Fibroblast of skin of right quadriceps (primary cell): ENCODE measurements at places on chromosomes 16 and 17.

- no peak for DNase-seq
Observed at GRCh38 chr16:90078579-90078895, 1.4 kb upstream of the PRDM7 start.

DNA sequence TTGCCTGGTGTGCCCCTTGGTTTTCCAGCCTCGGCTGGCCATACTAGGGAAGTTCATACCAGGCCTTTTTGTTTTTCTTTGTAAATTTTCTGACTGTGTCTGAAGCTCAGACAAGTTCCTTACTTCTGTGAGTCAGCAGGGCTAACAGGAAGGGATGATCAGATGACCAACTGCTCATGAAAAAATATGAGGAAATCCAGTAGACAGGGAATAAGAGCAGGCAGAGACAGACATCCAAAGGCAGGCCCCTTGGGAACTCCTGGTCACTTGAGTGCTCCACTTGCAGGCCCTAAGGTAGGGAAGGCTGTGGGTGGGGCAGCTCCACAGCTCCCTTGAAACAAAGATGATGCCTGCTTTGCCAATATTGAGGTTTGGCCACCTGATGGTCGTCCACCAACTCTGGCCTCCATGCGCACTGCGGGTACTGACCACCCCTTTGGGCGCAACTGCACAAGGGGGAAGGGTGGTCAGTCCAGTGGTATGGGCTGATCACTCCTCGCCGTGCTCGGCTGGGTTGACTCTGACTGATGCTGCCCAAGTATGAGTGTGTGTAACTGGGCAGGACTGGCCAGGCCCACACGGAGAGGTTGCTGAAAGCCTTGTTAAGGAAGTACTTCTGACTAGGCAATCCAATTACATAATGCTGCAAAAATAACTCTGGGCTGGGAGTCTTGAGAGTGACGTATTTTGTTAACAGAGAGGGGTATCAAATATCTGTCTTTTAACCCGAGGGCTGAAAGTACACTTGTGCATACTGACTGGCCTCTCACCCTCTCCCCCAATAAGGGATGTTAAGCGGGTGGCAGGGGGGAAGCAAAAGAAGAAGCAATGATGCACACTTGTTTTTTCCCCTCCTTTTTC, 20.8 kb upstream of the ZFHX3 start:
- DNase-seq, result peak; percentile 87

DNA sequence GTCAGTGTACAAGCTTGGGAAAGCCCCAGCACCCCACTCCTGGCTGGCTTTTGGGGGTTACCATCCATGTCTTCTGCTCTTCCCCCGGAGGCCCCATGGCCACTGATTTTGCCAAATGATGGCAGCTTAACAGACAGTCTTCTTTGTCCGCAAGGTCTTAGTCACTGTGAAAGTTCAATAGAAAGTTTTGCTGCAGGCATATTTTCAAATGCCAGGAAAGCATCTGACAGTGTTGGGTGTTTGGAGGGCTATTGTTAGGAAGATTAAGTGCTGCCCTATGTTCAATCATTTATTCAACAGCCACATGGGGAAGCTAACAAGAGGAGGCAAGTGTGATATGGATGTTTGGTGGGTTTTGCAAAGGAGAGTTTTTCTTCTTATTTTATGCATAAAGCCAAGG, 122.4 kb downstream of the TOX3 start:
- no peak for DNase-seq

GRCh38 chr17:45146166-45146565, 2.1 kb upstream of the HEXIM1 start:
- DNase-seq, result no peak

DNA sequence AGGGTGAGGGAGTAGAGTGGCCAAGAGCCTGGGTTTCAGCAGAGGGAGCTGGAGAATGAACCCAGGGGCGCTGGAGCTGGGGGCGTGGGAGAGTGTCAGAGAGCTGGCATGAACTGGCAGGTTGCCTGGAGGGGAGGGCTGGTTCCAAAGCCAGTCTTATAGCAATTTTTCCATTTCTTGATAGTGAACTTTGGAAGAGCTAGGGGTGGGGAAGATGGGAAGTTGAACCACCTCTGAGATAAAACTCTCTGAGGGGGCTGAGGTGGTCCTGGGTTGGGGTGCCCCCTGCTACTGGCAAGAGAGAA, 36.9 kb downstream of the ADGRG5 start:
- no peak for DNase-seq

DNA sequence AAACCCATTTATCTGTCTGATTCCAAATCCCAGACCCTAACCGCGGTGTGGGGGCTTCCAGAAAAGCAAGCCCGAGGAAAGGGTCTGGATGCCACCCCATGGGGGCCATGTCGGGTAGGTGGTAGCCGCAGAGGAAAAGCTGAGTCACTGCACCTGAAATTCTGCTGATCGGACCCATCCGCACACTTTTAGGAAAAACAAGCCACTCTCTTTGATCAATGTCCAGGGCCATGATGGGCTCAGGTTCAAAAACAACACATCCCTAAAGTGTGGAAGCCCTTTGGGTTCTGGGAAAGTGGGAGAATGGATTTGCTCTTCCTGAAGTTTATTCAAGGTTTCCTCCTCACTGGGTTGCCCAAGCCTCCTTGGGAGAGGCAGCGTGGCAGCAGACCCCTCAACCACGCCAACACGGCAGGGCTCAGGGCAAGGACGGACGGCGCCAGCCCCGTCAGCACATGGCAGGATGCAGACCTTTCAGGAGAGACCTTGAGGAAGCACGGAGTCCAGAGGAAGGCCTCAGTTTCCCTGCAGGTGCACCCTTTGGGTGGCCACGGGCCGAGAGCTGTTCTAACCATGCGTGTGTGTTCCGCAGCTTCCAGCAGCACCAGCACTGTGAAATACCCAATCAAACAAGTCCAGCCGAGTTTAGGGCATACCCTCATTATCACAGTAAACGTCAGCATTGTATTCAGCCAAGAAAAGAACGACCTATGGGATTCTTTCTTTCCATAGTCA, 367.0 kb downstream of the FOXL1 start:
- no peak for DNase-seq

- DNase-seq, result peak; percentile 21
Observed at GRCh38 chr17:36722121-36722902, 120.9 kb downstream of the MRM1 start.

GRCh38 chr17:69692171-69692570, 277.7 kb downstream of the MAP2K6 start:
- no peak for DNase-seq

GRCh38 chr16:51968749-51969148, 578.2 kb downstream of the TOX3 start:
- peak; percentile 15 for DNase-seq

- no peak for DNase-seq
Observed at GRCh38 chr17:82257473-82257872, 16.0 kb downstream of the CSNK1D start.

- DNase-seq, result no peak
Observed at GRCh38 chr16:5551909-5552308, 454.3 kb upstream of the EEF2KMT start.

DNA sequence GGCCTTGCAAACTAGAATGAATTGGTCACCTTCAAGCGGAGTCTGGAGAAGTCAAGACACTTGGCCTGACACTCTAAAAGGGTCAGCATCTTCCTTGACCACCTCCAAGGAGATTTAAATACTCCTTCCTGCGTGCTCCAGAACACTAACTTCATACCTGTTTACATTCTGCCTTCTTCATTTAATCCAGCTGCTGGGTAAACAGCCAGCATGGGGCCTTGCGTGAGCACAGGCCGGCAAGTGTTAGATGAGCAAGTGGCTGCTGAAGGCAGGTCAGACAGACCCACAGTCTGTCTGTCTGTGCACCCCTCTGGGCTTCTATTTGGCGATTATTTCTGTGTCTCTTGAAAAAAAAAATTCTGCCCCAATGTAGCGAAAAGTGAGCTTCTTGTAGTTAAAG, 153.8 kb downstream of the MSI2 start:
- DNase-seq, result no peak

DNA sequence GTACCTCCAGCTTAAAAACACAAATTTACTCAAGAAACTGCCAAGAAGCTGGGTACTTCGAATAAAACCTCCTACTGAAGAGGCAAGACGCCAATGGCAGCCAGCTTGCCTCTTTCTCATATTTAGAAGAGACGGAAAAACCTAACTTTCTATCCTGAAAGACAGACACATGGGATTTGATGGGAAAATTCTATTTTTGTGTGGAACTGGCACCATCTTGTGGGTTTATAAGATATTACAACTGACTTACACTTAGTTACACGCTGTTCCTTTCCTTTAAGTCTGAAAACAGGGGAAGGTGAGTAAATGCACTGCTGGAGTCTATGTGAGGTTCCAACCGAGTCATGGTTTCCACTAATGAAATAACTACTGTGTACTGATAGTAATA, 10.3 kb downstream of the ZNF18 start:
- DNase-seq, result peak; percentile 39

DNA sequence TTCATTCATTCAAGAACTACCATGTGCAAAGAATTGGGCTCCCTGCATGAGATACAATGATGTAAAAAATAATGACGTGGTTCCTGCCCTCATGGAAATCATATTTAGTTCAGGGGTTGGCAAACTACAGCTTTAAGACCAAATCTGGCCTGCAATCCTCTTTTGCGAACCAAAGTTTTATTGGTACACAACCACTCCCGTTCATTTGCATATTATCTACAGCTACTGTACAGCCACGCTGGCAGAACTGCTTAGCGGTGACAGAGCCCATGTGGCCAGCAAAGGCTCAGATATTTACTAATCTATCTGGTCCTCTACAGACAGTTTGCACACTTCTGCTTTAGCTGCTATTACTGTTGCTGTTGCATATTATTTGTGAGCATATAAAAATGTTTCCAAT, 167.7 kb downstream of the XYLT1 start:
- DNase-seq, result no peak

- no peak for DNase-seq
Observed at GRCh38 chr16:71507061-71507460, 17.9 kb upstream of the ZNF19 start.

GRCh38 chr17:3762922-3763776, 37.8 kb downstream of the ITGAE start:
- no peak for DNase-seq
